ENCODE measurements at places on chromosomes 6 and 20.

GRCh38 chr6:155301867-155302266 is 12.4 kb downstream of the TFB1M start:
- no peak for DNase-seq

GRCh38 chr20:12111431-12112088 is 193.9 kb downstream of the BTBD3 start:
- no peak for DNase-seq

GRCh38 chr20:49568278-49569151 is 578 bp upstream of the PTGIS start:
- DNase-seq = no peak

DNA sequence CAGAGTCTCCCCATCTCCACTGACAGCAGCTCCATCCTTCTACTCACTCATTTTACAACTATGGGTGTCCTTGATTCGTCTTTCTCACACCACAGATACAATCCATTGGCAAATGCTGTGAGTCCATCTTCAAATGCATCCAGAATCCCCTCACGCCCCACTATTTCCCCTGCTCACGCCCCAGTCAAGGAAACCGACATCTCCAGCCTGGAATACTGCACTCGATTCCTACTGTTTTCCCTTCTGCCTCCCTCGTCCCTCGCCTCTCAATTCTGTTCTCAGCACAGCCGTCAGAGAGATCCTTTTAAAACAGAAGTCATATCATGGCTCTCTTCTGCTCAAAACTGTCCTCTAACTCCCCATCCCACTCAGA is 4.7 kb downstream of the HLA-B start:
- DNase-seq = no peak

DNA sequence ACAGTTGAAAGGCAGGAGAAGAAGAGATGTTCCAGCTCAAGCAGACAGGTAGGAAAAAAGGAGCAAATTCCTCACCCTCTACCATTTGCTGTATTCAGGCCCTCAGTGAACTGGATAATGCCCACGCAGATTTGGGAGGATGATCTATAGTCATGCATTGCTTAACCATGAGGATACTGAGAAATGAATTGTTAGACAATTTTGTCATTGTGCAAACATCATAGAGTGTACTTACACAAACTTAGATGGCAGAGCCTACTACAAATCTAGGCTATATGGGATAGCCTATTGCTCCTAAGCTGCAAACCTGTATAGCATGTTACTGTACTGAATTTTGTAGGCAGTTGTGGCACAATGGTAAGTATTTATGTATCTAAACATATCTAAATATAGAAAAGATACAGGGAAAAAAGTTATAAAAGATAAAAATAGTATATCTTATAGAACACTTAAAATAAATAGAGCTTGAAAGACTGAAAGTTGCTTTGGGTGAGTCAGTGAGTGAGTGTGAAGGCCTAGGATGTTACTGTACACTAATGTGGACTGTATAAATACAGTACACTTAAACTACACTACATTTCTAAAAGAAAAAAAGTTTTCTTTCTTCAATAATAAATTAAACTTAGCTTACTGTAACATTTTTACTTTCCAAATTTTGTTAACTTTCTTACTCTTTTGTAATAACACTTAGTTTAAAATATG is 672.3 kb downstream of the UTRN start:
- no peak for DNase-seq

DNA sequence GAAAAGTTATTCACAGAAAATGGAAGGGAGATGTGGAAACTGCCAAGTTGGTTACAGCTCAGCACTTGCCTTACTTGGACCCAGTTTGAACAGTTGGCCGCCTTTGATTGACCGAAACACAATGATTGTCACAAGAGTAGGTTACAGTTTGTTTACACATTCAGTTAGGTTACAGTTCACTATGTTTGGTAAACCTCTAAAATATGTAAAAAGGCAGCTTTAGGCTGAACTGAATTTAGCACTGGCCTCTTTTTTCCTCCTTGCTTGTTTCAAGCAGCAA is 116.2 kb downstream of the OLIG3 start:
- DNase-seq = no peak

DNA sequence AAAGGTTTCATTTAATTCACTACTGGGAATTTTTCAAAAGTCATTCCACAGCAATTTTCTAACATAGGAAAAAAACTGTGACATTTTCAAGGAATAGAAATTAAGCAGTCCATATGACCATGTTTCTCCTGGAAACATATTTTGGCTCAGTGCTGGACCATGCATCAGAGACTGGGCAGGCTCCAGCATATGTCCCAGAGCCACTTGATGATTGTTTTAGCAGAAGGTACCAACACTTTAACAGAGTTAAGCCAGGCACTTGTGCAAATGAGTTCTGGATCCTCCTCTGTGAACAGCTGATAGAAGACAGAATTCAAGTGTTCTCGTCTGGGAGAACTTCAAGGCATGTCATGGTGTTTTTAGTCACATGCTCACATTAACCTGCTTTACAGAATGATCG is 516.3 kb downstream of the COL12A1 start:
- no peak for DNase-seq

GRCh38 chr6:120785459-120786086 is 548.7 kb downstream of the TBC1D32 start:
- no peak for DNase-seq

- DNase-seq = no peak
Observed at GRCh38 chr6:69801225-69801624, 4.4 kb upstream of the LMBRD1 start.

GRCh38 chr20:31705598-31706597 is 16.8 kb downstream of the BCL2L1 start:
- no peak for DNase-seq

DNA sequence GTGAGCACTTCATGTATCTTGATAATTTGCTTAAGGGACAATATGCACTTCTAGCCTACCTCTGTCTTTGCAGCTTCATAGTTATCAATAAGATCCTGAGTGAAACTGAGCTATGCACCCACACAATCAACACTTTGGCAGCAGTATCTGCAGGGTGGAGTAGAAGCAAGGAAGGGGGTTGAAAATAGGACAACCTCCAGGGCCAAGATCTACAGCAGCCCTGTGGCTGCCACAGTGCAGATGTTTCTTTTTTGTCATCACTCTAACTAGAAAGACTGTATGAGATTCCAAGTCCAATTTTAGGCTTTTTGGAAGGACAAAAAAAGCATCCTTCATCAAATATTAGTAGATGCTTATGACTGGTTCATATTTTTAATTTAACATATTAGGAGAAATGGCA is 336.1 kb upstream of the CITED2 start:
- DNase-seq = no peak

GRCh38 chr20:33676121-33676520 is 1.9 kb upstream of the NECAB3 start:
- no peak for DNase-seq

- no peak for DNase-seq
Observed at GRCh38 chr20:3209946-3210317, 634 bp downstream of the ITPA start.

DNA sequence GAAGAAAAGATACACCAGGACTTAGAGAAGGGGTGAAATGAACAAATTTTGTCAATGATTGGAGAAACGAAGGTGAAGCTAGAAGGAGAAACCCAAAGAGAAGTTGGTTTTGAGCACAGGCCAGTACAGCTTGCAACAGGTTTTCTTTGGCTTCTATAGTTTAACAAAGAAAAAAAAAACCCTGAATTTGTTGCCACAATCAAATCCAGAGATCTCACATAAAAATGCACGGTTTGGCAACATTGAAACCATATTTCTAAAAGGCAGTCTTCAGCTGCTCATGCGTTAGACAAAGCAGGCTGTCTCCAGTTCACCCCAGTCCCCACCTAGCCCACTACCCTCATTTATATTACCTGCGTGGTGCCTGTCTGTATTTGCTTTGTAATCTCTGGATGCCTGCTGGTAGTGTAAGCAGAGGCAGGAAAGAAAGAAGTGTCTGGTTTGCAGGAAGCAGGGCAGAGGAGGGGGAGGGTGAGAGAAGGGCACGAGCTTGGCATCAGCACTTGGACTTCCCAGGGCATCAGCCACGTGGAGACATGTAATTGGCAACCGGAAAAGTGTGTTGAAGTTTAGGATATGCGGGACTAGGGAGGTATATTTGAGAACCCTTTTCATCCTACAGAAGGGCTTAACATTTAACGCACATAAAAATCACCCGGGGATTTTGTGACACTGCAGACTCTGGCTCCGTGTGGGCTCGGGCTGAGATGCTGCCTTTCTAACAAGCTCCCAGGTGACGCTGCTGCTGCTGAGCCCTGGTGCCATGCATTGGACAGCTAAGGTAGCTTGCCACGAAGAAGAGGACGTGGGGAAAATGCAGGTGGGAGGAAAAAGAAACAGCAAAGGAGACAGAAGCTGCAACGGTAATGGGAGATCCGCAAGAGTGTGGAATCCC is 14.4 kb downstream of the PFDN4 start:
- no peak for DNase-seq

DNA sequence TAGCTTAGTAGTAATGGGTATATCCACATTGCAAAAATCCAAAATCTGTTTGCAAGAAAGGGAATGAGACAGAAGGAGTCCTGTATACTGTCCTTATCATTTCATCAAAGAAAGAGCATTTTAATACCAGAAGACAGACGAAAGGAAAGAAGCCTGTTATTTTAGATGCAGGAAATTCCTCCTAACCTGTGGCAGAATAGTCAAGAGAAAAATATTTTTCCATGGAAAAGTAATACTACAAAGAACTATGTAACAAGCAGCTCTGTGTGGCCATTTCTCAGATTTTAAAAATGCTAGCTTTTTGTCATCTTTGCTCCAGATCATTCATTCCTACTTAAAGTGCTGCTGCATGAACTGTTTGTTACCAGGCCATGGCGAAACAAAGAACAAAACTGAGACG is 72.9 kb upstream of the SCP2D1 start:
- DNase-seq = no peak

GRCh38 chr20:29299811-29300578 is 1957.5 kb upstream of the DEFB115 start:
- DNase-seq = no peak

GRCh38 chr6:168784426-168784825 is 343.4 kb downstream of the SMOC2 start:
- DNase-seq = no peak

DNA sequence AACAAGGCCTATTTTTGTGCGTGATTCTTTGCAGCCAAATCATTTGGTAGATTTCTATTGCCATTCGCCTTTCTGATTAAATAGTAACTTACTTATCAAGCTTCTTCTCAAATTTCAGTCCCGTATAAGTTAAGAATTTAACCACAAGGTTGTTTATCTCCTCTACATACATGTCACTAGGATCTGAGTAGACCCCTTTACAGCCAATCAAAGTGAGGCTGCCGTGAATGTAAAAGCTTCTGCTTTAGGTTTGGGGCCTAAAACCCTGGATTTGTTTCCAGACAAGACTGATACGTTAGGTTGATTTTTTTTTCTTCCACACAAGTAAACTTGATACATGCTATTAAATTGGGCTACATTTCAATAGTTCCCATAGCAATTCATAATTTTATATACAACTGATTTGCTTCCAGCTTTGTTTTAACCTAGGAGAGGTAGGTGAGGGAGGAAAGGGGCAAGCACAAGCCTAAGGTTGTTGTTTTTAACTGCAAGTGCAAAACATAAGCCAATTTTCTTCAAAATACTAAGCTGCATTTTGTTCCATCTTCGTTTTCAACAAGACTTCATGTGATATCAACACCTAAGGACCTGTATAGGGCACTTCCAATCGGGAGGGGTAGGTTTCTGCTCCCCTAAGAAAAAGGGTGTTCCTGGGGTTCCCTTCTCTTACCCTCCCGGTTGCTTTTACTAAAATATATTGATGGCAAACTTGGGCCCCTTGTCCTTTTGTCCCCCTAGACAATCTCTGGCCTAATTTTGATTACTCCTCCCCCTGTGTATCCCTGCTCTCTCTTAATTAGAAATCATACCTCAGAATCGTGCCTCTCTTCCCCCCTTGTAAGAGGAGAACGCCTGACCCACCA is 1.7 kb downstream of the RANBP9 start:
- DNase-seq = no peak

GRCh38 chr20:41045671-41046070 is 17.0 kb downstream of the TOP1 start:
- no peak for DNase-seq

DNA sequence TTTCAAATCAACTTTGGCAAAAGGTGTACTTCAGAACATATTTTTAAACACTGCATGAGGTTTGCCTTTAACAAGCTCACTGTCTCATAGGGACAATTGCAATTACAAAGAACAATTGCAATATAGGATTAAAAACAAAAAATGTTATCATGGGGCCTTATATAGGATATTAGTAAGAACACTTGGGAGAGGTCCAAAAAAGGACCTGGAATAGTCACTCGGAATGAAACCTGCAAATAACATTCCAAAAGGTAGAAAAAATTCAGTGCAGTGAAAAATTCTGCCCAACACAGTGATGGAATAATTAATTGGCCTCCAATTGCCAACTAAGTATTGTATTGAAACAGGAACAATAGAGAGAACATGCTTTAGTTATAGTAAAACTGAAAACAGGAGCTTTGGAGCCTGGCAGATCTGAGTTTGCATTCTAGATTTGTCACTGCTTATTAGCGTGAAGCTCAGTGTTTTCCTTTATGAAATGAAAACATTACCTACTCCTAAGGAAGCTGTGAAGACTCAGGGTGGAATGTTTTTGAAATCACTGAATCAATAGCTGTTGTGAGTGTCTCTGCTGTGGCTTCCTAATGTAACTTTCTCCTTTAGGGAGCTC is 172.6 kb upstream of the BMP5 start:
- DNase-seq = no peak

- no peak for DNase-seq
Observed at GRCh38 chr6:109794201-109794923, 103.3 kb downstream of the FIG4 start.

DNA sequence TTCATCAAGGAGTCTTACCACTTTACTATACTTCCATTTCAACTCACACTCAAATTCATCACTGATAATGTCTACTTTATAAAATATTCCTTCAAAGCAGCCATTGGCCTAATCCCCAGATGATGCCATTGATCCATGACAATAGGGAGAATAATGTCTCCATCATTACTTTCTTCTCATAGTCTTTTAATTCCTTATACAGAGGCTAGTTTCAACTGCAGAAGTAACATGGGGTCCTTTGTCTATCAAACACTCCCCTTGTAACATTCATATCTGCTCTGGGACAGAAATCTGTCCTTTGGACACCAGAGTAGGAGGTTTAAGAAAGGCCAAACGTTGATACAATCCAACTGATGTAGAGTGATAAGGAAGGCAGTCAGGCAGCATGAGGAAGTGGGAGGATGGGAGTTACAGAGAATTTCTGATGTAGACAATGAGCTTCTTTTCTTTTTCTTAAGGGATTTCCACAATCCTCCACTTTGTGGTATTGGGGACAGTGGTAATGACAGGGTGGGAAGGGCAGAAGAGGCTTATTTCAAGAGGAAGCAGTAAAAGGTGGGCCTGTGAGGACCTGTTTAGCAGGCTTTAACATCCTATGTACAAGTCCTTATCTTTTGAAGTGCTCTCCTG is 18.9 kb upstream of the HLA-DOA start:
- no peak for DNase-seq

DNA sequence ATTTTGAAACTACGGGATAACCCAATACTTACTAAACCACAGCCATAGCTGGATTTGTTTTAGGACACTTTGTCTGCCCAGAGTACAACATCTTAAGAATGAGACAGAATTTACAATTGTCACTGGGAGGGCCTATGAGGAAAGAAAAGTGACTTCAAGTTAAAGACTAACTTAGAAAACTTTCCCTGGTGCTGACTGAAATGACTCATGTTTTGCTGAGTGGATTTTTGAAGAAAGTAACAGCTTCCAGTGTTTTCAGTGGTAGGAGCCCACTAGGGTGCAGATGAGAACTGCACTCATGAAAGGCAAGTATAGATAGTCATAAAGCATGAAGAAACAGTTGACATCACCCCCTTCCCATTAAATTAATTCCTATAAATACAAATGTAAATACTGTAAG is 988.2 kb upstream of the MAP3K7 start:
- DNase-seq = no peak

- peak; percentile 65 for DNase-seq
Observed at GRCh38 chr20:50929299-50930138, 1.7 kb downstream of the ADNP start.

All from GM18507 (cell line).